Stimulated activated CD8-positive, alpha-beta memory T cell treated with anti-CD3 and anti-CD28 coated beads, Interleukin-4, amount 100 ng/mL, for 48 hours (primary cell): ENCODE measurements at places on chromosomes 7 and 10.
A peak's percentile ranks its signal among the peaks of the same experiment; 100 is the strongest.

GRCh38 chr10:17831896-17832295, 22.7 kb downstream of the MRC1 start:
- no peak for DNase-seq

DNA sequence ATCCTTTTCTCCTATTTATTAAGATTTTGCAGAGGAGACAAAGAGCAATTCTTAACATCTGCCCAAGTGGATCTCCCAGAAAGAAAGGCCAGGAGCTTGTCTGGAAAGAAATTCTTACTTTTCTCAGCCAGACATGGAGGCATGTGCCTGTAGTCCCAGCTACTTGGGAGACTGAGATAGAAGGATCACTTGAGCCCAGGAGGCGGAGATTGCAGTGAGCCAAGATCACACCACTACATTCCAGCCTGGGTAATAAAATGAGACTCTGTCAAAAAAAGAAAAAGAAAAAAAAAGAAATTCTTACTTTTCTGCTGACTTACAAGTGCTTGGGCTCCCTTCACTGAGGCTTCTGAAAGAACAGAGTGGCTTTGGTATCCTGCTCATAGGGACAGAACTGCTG, 2.4 kb upstream of the CYP3A43 start:
- DNase-seq: no peak

- no peak for DNase-seq
Measured at GRCh38 chr7:3301449-3301731, 338 bp downstream of the SDK1 start.

- DNase-seq: no peak
Measured at GRCh38 chr10:90885176-90885575, 13.4 kb downstream of the RPP30 start.

GRCh38 chr10:29055101-29055500, 233.8 kb upstream of the LYZL1 start:
- DNase-seq: no peak

DNA sequence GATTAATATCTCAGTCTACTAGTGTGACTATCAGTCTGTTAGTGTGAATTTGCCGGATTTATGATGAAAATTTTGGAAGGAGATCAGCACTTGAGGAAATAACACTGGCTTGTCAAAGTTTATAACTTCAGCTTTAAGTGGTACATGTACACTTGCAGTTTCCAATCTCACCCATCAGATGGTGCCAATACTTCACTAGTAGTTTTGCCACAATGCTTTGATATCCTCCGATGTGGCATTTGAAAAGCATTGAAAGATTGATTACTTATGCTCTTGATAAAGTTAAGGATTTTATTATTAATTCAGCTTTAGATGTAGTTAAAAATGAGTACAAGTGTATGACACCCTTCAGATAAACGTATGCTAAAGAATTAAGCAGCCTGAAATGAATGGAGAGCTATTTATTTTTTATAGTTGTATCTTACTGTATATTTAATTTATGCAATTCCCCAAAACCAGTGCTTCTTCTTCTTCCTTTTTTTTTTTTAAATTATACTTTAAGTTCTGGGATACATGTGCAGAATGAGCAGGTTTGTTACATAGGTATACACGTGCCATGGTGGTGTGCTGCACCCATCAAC, 98.2 kb downstream of the ANLN start:
- DNase-seq: no peak

- peak; percentile 88 for DNase-seq
Measured at GRCh38 chr7:139341058-139341775, at the start of gene FMC1. TSS of gene FMC1 (plus strand) at chr7:139341337. CDS start at chr7:139341385, 48 bp downstream.

DNA sequence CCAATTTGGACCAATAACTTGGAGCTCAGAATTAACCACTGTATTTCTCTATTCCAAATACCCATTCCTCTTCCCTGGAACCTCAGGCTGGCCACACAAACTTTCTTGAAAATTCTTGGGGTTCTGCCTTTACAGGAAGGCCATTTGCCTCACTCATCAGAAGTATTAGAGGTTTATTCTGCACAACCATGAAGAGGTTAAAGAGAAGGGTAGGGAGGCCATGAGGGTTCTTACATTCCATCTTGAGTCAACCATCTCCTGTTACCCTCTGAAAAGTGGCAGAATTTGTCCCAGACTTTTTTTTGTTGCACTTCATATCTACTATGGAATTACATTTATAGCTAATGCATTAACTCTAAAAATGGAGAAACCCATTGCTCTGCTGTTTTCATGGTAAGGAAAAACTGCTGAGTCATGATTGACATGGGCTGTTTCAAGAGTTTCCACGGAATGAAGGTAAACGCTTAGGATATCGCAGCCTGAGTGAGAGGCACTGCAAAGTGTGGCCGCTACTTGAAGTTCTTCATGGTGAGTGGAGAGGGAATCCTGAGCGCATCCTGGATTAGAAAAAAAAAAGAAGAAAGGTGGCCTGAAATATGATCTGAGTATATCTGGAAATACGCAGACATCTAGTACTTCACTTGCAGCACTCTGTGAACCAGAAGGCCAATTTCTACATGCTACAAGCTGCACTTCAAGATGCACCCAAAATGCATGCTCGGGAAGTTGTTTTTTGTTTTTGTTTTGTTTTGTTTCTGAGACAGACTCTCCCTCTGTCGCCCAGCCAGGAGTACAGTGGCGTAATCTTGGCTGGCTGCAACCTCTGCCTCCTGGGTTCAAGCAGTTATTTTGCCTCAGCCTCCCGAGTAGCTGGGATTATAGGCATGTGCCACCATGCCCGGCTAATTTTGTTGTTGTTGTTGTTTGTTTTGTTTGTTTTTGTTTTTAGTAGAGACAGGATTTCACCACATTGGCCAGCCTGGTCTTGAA, 83.7 kb downstream of the KIAA1217 start:
- DNase-seq: no peak

DNA sequence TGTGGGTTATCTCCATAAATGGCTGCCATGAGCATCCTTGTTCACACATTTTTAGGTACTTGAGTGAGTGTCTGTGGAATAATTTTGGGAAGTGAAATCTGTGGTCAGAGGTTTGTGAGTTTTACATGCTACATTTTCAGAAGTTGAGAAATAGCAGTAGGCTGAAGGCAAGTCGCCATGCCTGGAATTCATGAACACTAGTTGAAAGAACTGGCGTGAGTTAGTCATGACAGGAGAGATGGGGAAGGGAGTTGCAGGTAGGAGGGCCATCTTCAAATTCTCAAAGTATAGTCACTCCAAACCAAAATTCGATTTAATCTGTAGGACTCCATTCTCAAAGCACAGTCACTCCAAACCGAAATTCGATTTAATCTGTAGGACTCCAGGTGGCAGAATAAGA, 89.6 kb downstream of the EGFR start:
- DNase-seq: no peak

DNA sequence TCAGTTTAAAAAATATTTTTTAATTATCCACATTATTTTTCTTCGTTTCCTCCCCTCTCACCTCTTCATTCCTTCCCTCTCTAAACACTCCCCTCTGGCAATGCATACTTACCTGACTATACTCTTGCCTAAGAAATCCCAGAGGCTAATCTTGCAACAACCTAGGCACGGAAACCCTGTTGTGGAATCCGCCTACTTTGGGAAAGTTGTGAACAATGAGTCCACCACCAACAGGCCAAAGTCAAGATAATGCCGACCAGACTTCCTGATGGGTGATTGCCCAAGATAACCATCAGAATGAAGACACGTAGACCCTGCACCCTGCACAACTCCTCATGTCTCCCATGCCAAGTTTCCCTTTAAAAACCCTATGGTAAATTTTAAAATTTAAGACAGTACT, 521.5 kb downstream of the KIF20B start:
- DNase-seq: no peak
